Ureter (tissue), 1 donor: ENCODE measurements at places on chromosomes 16 and 17.

DNA sequence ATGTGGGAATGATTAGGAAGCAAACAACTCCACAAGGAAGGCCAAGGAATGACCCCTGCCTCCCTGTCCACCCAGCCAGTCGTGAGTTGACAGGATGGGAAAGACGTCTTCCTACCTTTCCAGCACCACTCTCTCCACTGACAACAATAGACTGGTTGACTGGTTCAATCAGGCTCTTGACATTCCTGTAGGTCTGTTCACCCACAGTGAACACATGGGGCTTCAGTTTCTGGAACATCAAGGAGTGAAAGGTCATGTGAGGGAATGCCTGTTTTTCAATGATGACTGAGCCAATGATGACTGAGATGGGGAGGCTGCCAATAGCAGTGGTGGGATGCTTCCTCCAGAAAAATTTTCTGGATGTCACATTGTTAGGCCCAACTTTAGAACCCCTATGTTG is 9.6 kb downstream of the MYO19 start:
- DNase-seq, result no peak

DNA sequence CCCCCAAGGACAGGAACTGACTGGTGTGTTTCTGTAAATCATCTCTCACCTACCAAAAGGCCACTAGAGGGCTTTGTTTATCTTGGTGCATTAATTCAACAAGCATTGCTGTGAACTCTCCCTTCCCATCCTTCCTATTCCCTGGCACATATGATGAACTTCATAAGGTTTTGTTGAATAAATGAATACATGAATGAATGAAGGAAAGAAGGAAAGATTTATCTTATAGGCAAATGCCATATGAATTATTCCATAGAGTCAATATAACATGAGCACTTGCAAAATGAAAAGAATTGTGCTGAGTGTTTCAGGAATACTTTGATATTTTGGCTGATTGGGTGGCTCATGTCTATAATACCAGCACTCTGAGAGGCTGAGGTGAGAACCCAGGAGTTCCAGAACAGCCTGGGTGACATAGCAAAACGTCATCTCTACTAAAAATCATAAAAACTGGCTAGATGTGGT is 4.3 kb downstream of the SPDYE4 start:
- no peak for DNase-seq

DNA sequence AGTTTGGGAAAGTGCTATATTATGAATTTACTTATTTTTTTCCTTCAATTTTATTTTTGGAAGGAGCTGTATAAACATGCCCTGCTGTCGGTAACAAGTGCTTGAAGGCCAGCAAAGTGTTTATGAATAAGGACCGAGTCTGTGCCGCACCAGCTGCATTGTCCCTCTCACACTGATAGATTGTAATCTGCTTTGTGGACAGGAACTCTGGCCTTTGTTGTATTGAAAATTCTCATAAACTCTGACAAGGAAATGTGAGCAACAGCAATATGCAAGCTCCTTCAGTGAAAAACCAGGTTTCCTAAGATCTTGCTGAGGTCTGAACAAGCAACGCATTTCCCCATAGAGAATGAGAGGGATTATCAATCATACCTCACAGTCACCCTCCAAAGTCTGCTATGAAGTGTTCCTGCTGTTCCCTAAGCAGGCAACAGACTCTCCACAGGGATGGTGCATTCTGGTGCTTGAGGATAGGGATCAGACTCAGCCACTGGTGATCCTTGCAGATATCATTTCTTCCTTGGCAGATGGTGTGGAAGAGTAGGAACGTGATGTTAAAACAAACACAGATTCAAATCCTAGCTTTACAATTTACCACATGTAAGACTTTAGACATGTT is 109.6 kb downstream of the KCNJ2 start:
- DNase-seq, result no peak

- DNase-seq, result no peak
Measured at GRCh38 chr16:6193718-6194117, 1096.1 kb upstream of the EEF2KMT start.
